ENCODE measurements at places on chromosomes 13 and 19.

DNA sequence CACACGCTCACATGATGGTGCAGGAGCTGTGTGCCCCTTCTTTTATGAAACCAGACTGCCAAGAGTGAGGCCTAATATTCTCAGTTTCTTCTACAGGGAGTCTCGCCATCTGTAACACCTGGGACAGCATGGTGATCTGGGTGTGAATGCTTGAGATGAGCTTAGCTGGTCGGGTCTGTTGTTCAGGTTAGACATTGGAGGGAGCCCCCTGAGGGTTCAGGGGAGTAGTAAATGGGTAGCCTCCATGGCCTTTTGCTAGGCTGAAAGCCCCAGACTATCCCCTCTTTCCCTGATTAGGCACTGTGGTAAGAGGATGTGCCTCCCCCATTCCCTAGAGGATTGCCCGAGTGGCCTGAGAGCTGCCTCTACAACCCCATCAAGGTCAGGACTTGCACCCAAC is 1916.1 kb downstream of the PCDH9 start:
- DNase-seq = no peak

GRCh38 chr19:29940971-29941585 is 961 bp upstream of the URI1 start:
- DNase-seq = no peak

- DNase-seq = no peak
These were observed 673.1 kb downstream of the DIAPH3 start for GRCh38 chr13:59490651-59491050.

GRCh38 chr19:1672038-1672768 is 19.8 kb upstream of the TCF3 start:
- DNase-seq = peak; percentile 44

DNA sequence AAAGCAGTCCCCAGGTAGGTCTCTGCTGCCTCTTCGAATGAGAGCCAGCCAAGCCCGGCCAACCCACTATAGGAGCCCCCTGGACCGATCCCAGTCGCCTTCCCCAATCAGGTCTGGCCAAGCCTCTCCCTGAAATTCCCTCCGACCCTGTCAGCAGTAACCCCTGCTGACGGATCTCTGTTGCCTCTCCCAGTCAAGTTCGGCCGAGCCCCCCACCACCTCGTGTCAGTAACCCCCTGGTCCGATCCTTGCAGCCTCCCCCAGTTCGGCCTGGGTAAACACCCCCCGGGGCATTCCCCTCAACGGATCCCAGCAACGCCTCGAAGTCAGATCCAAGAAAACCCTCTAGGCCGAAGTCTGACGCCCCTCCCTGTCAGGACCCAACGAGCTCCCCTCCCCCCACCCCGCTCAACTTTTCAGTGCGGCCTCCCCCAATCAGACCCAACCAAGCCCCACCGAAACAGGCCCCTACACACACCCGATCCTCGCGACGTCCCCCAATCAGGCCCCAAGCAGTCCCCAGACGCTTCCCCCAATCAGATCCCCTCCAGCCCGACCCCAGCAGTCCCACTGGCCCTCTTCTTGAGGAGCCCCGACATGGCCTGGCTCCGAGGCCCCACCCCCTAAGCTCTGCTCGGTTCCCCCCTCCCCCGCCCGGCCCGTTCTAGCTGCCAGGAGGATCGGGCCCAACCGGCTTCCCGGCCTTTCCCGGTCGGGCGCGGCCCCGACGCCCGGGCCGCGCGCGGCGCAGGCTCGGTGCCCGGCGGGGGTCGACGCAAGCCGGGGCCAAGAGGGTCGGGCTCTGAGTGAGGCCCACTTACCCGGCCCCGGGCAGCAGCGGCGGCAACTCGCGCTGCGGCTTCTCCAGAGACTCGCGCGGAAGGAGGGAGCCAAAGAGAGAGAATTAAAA is 1.8 kb downstream of the TNPO2 start:
- DNase-seq = peak; percentile 84

GRCh38 chr13:42865768-42866102 is 84.4 kb downstream of the FAM216B start:
- DNase-seq = peak; percentile 19

- peak; percentile 17 for DNase-seq
These were observed 307.5 kb downstream of the TBC1D4 start for GRCh38 chr13:75174481-75174880.

DNA sequence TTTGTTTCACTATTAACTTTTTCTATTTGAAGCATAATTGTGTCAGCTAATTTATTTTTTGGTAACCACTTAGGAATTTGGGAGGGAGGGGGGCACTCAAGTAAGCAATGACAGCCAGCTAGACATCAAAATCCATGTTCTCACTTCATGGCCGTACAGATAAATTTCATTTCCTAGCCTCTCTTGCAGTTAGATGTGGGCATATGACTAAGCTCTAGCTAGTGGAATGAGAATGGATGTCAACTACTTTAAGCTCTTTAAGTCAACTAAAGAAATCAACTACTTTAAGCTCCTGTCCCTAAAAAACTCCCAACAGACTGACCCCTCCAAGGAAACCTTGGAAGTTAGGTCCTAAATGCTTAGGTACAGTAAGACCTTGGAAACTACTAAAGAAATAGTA is 92.0 kb downstream of the KCNRG start:
- peak; percentile 35 for DNase-seq

DNA sequence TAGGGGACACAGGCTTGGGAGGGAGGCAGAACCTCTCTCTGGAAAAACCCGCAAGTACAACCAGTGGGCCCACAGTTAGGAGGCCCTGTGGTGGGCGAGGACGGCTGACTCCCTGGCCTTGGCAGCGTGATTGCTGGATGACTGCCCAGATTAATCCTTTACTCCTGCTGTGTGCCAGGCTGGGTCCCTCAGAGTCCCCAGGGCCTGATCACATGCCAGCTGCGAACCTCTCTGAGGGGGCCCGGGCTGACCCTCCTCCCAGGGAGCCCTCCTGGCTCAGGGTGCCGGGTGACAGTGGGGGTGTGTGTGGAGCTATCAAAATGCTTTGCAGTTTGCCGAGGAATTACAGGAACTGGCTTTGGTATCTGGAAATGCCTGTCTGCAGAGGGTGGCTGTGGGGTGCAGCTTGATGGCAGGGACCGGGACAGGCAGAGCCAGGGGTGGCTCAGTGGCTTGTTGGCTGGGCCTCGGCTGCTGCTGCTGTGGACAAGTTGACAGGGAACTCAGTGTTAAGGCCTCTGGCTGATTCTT is 48.9 kb downstream of the DNM2 start:
- DNase-seq = no peak

Data from fibroblast of skin of right biceps (primary cell).